NCI-H2171 treated with DMSO at 0.1 percent for 48 hours (cell line): ENCODE measurements at places on chromosomes 1 and 21.

DNA sequence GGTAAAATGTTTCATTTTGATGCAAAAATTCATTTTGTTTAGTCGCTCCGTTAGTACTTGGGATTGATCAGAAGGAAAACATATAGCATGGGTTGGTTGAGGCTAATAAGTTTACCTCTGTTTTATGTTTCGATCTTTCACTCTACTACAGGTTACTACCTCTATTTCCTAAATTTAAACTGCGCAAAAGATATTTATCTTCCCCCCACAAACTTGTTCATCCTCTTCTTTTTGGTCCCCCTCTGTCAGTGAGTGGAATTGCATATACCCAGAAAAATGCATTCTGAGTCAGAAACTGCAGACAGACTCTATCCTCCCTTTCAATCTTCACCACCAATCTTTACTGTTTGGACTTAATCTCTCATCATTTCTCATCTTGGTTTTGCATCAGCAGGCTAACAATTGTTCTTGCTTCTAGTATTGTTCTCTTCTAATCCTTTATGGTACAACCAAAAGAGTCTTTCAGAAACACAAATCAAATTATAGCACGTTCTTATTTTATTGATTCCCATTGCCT, 316.0 kb upstream of the ADGRL4 start:
- no peak for DNase-seq

GRCh38 chr1:238465449-238465848, 574.7 kb upstream of the ZP4 start:
- no peak for DNase-seq

GRCh38 chr1:22319608-22320007, 132.0 kb upstream of the ZBTB40 start:
- DNase-seq, result no peak

GRCh38 chr21:25115021-25115420, 492.3 kb downstream of the MRPL39 start:
- no peak for DNase-seq

DNA sequence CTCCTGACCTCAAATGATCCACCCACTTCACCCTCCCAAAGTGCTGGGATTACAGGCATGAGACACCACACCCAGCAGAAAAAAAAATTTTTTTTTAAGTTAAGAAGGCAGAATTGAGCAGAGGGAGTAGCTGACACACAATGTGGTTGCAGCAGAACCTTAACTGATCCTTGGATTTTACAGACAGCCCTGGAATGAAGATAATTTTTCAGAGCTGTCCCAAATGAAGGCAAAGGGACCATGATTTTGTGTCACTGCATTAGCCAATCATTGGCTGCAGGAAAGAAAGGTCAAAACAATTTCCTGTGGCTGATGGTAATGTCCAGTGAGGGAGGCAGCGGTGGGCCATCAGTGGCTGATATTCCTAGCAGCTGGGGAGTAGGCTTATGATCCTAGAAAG, 19.3 kb upstream of the AQP10 start:
- no peak for DNase-seq
